ENCODE measurements at places on chromosomes 1 and 21.
A peak's percentile ranks its signal among the peaks of the same experiment; 100 is the strongest.

DNA sequence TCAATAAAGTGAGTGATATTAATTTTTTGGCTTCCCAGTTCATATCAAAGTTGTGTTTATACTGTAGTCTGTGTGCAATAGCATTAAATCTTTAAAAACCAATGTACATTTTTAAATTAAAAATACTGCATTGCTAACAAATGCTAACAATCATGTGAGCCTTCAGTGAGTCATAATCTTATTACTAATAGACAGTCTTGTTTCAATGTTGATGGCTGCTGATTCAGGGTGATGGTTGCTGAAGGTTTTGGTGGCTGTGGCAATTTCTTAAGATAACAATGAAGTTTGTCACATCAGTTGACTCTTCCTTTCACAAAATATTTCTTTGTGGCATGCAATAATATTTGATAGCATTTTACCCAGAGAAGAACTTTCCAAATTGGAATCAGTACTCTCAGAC, 109.0 kb downstream of the ZMYM4 start:
- DNase-seq = no peak

DNA sequence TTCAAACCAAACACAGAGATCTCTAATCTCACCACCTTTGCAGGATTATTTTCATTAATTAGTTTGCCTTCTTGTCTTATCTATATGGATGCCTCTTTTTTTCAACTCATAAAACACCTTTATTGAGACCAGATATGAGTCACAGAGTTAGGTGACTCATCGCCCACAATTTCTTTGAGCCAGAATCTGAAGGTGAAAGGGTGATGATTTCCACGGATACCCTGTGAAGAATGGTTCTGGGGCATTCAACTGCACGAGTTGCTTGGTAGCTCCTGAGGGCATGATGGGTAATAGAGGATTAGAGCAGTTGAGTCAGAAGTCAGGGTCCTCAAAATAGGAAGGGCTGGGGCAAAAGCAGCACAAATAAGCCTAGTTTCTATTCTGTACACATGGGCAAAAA, 128.2 kb downstream of the TBX19 start:
- peak; percentile 45 for DNase-seq

DNA sequence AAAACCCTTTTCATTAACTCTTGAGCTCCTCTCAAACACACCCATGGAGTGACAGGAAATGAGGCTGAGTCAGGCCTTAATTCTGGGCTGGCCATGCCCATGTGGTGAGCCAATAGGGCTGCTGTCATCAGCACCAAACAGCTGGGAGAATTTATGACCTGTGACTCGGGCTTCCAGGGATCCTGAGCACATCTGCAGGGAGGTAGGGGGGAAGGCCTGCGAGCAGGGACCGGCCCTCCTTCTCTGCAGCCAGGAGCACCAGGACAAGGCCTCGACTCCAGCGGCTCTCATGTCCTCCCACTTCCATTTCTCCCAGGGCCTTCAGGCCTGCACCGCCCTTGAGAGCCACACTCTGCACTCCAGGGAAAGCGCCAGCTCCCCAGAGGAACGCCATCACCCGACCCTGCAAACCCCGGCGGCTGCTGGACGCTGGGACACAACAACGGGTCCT, 14.6 kb downstream of the RIPK4 start:
- DNase-seq = no peak

DNA sequence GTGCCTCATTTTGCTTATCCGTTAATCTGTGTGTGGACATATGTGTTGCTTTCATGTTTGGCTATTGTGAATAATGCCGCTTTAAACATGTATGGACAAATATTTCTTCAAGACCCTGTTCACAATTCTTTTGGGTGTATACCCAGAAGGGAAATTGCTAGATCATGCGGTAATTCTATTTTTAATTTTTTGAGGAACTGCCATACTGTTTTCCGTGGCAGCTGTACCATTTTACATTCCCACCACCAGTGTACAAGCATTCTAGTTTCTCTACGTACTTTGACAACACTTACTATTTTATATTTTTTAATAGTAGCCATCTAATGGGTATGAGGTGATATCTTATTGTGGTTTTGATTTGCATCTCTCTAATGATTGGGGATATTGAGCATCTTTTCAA, 7.1 kb upstream of the NID1 start:
- no peak for DNase-seq

- no peak for DNase-seq
Measured at GRCh38 chr1:10360045-10360444, 38.8 kb upstream of the PGD start.

DNA sequence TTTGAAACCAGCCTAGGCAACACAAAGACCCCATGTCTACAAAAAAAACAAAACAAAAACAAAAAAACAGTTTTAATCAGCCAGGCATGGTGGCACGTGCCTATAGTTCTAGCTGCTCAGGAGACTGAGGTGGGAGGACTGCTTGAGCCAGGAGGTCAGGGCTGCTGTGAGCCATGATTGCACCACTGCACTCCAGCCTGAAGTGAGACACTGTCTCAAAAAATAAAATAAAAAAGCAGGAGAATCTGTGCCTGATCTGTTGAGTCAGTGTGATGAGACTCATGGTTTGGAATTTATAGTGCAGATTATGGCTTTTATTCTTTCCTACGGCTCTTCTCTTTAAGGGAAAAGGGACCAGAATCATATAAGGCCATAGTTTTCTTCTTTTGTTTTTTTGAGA, 16.5 kb downstream of the TRIT1 start:
- no peak for DNase-seq

- no peak for DNase-seq
Measured at GRCh38 chr21:40334159-40334558, 466.9 kb downstream of the PCP4 start.

Measured in stimulated activated CD4-positive, alpha-beta T cell treated with anti-CD3 and anti-CD28 coated beads, Interleukin-12 subunit alpha, Interleukin-12 subunit beta, amount 100 ng/mL, for 4 hours (primary cell).